ENCODE measurements at places on chromosomes 1 and 21.

DNA sequence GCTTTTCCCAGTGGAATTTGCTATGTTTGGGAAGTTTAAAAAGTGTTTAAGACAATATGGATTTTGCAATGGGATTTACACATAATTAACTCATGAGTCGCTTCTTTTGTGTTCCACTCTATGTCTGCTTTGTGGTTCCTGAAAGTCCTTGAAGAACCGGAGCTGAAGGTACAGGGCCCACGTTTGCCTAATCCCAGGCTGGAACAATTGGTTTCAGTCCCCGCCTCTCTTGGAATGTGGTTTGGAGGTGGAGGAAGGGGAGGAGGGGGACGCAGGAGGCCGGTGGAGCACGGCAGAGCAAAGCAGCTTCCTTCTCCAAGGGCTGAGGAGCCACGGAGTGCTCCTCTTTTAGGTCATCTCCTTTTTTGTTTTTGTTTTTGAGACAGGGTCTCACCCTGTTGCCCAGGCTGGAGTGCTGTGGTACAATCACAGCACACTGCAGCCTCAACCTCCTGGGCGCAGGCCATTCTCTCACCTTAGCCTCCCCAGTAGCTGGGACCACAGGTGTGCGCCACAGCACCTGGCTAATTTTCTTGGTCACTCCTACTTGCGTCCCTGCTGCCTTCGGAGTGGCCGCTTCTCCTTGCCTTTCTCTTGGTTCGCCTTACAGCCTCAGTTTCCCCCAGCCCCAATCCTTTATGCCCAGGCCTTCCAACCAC is 129.5 kb upstream of the ERRFI1 start:
- no peak for DNase-seq

DNA sequence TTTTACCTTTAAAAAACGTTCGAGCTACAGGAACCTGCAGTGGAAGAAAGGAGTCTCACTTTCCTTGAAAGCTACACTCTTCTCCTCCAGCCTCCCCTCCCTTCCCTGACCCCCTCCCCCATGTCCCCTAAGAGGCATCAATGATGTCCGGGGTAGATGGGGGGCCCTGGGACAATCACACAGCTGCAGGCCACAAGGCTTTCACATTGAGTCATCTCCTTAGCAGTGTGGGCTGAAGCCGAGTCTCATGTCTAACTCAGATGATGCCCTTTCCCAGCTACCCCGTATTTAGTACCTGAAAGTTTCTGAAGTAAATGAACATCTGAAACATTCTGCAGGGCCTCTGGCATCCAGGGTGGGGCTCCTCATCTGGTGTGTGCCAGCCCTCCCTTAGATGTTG is 6.3 kb upstream of the GPR25 start:
- no peak for DNase-seq

DNA sequence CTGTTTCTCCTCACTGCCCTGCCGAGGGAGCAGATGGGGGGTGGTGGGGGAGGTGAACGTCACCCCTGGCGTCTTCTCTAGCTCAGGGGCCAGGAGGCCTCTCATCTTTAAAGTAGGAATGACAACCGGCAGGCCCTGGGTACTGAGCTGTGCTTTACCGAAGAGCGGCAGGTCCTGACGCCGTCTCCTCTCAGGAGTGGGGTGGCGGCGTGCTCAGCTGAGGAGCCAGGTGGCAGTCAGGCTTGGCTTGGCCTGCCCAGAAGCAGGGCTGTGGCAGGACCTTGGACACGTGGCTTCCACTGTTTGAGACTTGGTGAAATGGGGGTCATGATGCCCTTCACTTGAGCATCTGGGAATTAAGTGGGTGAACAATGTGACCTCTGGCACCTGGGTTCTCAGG is 3.1 kb downstream of the RER1 start:
- no peak for DNase-seq

DNA sequence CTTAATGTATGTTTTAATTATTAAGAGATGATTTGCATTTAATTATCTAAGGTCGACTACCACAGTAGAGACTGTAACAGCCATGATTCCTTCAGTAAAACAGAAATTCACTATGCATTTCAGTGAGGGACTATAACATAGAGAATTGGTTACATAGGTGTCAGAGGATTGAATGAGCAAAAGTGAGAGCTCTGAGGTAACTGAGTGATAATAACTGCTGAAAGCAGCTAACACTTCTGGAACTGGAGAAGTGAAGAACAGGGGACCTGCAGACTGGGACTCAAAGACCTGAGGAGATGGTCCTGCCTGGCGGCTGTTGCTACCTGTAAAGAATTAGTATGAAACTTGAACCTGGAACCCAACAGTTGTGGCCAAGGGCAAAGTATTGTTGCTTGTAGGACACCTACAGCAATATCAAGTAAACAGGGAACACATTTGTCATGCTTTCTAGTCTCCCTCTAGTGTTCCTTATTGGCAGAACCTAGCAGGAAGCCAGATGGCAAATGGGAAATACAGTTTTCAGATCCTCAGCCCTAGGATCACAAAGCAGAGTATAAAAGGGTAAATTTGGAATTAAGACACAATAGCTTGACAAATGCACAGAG is 110.6 kb downstream of the HS2ST1 start:
- DNase-seq, result no peak

GRCh38 chr1:54227891-54228310 is 27.9 kb downstream of the MRPL37 start:
- DNase-seq, result no peak

- no peak for DNase-seq
Observed at GRCh38 chr1:197065559-197065958, 1.5 kb downstream of the F13B start.

DNA sequence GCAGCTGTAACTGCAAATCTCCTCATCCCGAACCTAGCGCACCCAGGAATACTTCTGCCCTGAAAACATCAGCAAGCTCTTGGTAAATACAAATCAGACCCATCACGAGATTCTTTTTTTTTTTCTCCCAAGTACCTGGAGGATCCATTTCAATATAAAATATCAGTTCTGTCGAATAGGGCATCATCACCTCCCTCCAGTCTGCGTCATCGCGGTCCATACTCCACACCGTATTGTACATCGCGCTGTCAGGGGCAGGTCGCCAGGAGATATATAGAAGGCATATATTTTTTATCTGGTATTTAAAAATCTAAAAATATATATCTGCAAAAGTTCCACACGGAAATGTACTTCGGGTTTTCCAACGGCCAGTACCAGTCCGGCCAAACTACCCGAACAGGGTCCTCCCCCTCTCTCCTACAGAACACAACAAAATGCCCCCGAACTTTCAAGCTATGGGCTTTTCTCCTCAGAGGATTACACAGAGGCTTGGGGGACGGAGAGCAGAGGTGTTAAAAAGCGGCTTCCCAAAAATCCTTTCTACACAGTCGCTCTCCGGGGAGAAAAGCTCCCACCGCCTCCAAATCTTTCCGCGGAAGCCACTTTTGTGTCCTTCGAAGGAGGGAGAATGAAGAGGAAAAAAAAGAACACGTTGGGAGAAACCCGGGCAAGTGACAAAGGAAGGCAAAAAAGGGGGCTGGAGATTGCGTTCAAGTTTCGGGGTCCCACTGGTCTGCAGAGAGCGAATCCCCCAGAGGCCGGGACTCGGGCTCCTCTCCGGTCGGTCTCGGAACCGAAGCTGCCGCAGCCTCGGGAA is 509 bp downstream of the PIK3R3 start:
- DNase-seq, result peak; percentile 8

- no peak for DNase-seq
Observed at GRCh38 chr1:22428672-22429071, 23.0 kb upstream of the ZBTB40 start.

- no peak for DNase-seq
Observed at GRCh38 chr1:215830226-215830810, 263.2 kb downstream of the KCTD3 start.

DNA sequence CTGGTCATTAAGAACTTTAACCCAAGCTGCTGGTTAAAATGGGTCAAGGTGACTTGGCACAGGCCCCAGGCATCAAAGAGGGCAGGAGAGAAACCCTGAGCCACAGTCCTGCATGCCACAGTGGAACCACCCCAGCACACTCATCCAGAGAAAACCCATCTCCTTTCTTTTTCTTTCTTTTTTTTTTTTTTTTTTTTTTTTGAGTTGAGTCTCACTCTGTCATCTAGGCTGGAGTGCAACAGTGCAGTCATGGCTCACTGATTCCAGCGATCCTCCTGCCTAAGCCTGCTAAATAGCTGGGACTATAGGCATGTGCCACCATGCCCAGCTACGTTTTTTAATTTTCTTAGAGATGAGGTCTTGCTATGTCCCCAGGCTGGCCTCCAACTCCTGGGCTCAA is 109.2 kb upstream of the RAB4A start:
- DNase-seq, result no peak

DNA sequence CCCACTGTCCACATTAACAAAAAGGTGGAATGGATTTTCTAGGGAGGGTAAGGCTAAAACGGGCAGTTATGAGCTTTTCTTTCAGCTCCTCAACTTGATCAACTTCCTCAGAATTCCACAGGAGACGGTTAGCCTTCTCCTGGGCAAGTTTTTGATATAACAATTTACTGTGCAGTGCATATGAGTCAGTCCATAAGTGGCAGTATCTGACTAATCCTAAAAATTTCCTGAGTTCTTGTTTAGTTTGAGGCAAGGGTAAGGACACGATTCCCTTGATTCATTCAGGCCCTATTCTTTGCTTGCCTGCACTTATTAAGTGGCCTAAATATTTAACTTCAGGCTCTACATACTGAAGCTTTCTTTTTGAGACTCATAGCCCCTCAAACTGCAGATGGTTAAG is 6.2 kb upstream of the AADACL3 start:
- no peak for DNase-seq

GRCh38 chr1:19450811-19451515 is 34.4 kb downstream of the CAPZB start:
- no peak for DNase-seq

GRCh38 chr1:24190983-24191461 is 3.9 kb upstream of the IFNLR1 start:
- DNase-seq, result no peak

GRCh38 chr1:47410068-47410455 is 6.0 kb upstream of the FOXE3 start:
- DNase-seq, result no peak

GRCh38 chr1:12138196-12139168 is 28.3 kb upstream of the TNFRSF1B start:
- no peak for DNase-seq

- DNase-seq, result no peak
Observed at GRCh38 chr1:69833536-69833935, 265.8 kb downstream of the LRRC7 start.

DNA sequence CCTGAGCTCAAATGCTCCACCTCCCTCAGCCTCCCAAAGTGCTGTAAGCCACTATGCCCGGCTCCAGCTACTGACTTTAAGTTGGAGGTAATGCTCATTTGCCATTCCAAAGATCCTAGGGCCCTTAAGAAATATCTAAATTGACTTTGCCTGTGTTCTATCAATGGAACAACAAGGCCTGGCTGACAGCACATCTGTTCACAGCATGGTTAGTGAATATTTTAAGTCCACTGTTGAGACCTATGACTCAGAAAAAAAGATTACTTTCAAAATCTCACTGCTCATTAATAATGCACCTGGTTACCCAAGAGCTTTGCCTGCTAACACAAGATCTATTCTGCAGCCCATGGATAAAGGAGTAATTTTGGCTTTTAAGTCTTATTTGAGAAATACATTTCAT is 3.5 kb upstream of the SSX2IP start:
- no peak for DNase-seq

DNA sequence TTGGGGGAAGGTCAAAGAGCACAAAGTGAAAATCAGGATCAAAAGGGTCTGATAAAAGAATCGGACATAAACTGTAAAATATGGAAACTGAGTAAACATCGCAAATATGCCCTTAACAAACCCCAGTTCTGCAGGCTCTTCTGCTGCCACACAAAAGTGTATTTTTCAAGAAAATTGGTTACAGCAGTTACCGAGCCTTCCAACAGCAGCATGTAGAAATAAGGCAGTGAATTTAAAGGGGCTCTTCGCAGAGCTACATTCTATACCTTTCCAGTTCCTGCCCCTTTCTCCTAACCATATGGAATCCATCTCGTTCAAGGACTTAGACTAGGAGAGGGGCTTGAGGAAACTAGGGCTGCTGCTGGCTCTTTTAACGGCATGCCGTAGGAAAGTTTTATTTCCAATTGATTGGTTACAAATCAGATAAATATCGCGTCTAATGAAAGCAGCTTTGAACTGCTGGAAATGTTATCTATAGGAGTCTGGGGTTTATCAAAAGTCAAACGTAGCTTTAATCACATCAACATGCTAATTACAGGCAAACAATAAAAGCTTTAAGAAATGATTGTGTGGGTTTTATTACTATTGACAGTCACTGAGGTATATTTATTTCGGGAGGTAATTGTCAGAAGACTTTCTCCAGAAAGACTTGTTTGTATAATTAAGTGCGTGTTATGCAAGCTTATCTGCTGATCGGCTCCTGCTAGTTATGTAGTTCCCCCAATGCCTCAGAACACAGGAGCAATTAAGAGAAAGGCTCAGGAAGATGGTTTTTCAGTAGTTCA is 59.1 kb downstream of the GORAB start:
- DNase-seq, result no peak

GRCh38 chr1:192812420-192813209 is 3.8 kb downstream of the RGS2 start:
- no peak for DNase-seq

DNA sequence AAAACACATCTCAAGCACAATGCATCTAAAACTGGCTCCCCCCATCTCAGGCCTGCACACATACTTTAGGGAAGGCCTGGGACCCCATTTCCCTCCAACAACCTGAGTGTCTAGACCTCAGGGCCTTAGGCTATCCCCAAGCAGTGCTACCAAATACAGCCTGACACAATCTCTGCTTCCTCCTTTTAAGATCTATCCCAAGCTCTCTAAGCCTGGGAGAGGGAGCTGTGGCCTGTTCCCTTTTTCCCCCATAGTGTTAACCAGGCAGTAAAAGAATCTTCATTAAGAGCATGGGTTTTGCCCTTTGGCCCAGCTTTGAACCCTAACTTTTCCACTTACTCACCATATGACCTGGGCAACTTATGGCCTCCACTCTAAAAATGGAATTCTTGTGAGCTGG is 10.8 kb upstream of the COL8A2 start:
- no peak for DNase-seq

- DNase-seq, result no peak
Observed at GRCh38 chr1:40772146-40772955, 11.2 kb upstream of the KCNQ4 start.

DNA sequence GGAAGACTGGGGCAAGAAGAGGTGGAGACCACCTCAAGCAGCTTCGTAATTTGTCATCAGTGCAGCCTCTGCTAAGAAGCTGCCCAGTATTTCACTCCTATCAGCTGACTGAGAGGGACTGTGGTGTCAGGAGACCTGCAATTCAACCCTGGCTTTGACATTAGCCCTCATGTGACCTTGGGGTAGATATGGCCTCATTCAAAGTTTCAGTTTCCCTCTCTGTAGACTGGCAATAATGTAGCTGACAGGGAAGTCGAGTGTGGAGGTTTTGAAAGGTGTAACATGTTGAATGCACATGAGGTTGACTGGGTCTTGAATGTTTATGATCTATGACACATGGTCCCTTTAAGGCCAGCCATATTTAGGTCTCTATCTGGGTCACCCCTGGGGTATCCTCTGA is 2.2 kb upstream of the SPRR4 start:
- DNase-seq, result no peak

- DNase-seq, result peak; percentile 24
Observed at GRCh38 chr1:2416403-2416802, 4.0 kb upstream of the PEX10 start.

GRCh38 chr1:244665771-244666217 is 12.9 kb downstream of the DESI2 start:
- DNase-seq, result no peak
